ENCODE measurements at places on chromosomes 6 and 20. TPM values are rescaled to one million over a fixed set of nuclear protein-coding genes. Genes with fewer than 3 reads are reported as not detected.

The C6orf163 gene
- total RNA-seq: 0.88 TPM

The PROKR2 gene
- not detected for total RNA-seq

The CRISP3 gene
- total RNA-seq: not detected

The COX4I2 gene
- not detected for total RNA-seq

The APOBEC2 gene
- not detected for total RNA-seq

The KCNK5 gene
- total RNA-seq: not detected

The HTR1E gene
- not detected for total RNA-seq

The CST7 gene
- total RNA-seq: not detected

DNA sequence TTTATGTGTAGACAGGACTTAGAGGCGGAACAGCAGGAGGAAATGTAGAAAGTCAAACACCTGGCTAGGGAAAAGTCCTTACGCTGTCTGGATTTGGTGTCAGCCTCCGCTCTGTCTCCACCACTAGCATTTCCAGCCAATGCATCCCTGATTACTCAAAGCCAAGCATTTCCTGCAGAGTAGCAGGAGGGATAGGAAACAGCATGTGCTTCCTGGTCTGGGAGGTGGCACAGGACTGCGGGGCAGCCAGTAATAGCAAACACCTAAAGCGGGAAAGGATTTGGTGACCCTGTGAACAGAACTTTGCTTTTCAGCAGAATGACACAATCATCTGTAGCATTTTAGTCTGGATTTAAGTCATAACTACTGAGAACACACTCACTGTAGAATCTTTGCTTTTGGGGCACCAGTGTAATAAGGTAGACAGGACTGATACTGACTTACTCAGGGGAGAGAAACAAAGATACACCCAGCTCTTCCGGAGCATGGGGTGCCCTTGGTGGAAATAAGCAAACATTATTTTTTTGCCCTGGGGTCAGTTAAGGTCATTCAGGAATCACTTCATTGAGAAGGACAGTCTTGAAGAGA is 133.3 kb upstream of the AHI1 start:
- no peaks in the 10 kb centered on the region for H3K4me1 ChIP-seq
- no peak for DNase-seq
- no peak overlapping the region for H3K27ac ChIP-seq
- no peaks in the 10 kb centered on the region for H3K36me3 ChIP-seq

GRCh38 chr20:17617212-17617867 is 47.5 kb downstream of the DSTN start:
- DNase-seq: peak; percentile 57
- no peak overlapping the region for H3K4me3 ChIP-seq
- no peaks in the 10 kb centered on the region for H3K27me3 ChIP-seq

DNA sequence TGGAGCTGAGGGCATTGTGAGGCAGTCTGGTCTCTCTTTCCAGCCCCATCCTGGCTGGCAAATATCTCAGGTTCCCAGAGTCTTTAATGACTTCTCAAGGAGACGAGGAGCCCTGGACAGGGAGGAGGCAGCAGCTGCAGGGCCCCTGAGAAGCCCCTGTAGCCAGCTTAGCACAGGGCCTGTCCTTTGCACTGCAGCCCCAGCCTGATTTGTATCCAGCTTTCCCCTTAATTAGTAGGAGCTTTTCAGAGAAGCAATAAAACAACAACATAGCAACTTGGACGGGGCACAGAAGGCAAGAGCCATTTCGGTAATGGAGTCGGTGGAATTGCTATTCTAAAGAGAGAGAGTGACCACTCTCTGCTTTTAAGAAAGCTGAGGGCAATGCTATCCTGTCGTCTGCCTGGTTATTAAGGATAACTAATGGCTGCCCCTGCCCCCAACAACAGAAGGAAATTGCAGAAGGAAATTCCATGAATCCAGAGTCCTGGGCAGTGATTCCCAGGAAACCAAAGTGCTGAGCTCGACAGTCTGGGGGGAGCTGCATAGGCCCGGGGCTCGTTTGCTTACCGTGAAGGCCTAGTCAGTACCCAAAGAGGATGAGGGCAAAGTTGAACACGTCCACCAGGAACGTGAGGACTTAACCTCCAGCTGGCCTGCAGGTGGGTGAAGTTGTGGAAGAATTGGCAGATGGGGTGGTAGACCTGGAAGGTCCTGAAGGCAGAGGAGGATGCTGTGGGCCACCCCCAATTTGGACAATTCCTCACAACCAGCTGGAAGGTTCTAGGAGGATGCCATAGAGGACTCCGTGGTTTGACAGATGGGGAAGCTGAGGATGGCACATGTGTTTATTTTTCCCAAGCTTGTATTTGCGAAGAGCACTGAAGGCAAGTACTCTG is 50.3 kb downstream of the NPEPL1 start:
- DNase-seq: no peak
- no peaks in the 10 kb centered on the region for H3K4me1 ChIP-seq
- no peak overlapping the region for H3K27ac ChIP-seq
- H3K4me3 ChIP-seq: no peak overlapping the region
- peaks cover 11% of the 10 kb centered on the region for H3K27me3 ChIP-seq

GRCh38 chr20:2866236-2866635 is 7.0 kb upstream of the PTPRA start:
- H3K27me3 ChIP-seq: no peaks in the 10 kb centered on the region
- DNase-seq: no peak
- H3K27ac ChIP-seq: no peak overlapping the region
- H3K4me3 ChIP-seq: no peak overlapping the region
- H3K36me3 ChIP-seq: peaks cover 14% of the 10 kb centered on the region

DNA sequence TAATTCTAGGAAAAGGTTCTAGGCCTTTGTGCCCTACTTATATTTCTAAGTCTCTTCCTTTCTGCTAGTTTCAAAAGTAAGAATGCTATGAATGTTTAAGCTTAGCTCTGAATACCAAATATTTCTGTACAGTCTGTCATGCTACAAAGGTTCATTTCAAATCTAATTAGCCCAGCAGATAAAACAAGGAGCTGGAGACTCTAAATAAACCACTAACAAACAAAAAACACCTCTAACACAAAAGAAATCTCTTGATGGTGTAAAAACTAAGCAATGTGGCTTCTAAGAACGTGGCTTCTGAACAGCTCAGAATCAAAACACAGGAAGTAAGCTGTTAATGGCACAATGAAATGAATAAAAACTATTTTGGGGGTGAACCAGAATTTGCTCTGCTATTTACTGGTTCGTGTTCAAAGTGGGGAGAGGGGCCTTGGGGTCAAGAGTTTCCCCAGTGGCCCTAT is 198.3 kb downstream of the BCAS1 start:
- H3K4me3 ChIP-seq: no peak overlapping the region
- H3K36me3 ChIP-seq: no peaks in the 10 kb centered on the region
- peak overlapping the region; percentile 64 for H3K27ac ChIP-seq

DNA sequence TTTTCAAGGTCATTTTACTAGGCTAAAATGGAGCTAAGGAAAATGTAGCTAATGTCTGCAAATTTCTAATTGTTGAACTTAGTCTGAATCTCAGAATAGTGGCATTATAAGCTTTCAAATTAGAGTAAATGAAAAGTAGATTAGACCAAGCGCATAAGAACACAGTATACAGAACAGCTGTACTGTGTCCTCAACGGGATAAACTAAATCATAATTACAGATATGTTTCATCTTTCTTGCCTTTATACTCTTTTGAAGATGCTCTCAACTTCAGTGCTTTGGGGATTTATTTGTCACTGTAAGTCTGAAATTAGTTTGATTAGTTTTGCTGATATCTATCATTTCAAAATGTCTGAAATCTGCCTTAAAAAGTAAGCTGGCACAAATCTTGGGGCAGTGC is 305.4 kb downstream of the LAMA2 start:
- peaks cover 24% of the 10 kb centered on the region for H3K4me1 ChIP-seq
- no peaks in the 10 kb centered on the region for H3K27me3 ChIP-seq
- no peak for DNase-seq
- no peaks in the 10 kb centered on the region for H3K36me3 ChIP-seq
- no peak overlapping the region for H3K27ac ChIP-seq
- H3K4me3 ChIP-seq: no peak overlapping the region

GRCh38 chr6:150116200-150116800 is 26.5 kb upstream of the PPP1R14C start:
- no peaks in the 10 kb centered on the region for H3K4me1 ChIP-seq
- DNase-seq: no peak
- H3K27me3 ChIP-seq: no peaks in the 10 kb centered on the region
- H3K4me3 ChIP-seq: no peak overlapping the region
- no peaks in the 10 kb centered on the region for H3K36me3 ChIP-seq
- H3K27ac ChIP-seq: no peak overlapping the region

DNA sequence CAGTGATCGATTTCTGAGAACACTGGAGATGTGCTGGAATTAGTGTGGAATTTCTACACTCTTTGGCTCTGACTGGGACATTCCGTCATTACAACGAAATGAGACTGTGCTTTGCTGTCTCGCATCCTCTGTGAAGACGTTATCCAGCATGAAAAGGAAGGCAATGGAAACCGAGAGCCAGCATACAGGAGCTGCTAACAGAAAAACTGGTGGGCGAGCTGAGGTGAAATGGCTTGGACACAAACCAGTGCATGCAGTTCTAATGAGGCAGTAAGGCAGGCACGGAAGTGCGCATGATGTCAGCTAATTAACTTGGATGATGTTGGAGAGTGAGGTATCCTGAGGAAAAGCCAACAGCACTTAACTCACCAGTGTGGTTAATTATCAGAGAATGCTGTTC is 202.8 kb upstream of the AGPAT4 start:
- DNase-seq: no peak
- no peaks in the 10 kb centered on the region for H3K36me3 ChIP-seq
- H3K27ac ChIP-seq: no peak overlapping the region
- no peaks in the 10 kb centered on the region for H3K27me3 ChIP-seq
- H3K4me3 ChIP-seq: no peak overlapping the region
- no peaks in the 10 kb centered on the region for H3K4me1 ChIP-seq

- H3K36me3 ChIP-seq: peaks cover 4% of the 10 kb centered on the region
- peaks cover 14% of the 10 kb centered on the region for H3K4me1 ChIP-seq
- no peak overlapping the region for H3K27ac ChIP-seq
- H3K4me3 ChIP-seq: no peak overlapping the region
- 0 out of 2 replicates have a peak, but pooled peaks cover 4% of the 10 kb centered on the region for H3K27me3 ChIP-seq
Measured at GRCh38 chr6:29924731-29925130, 17.6 kb upstream of the HLA-A start.

DNA sequence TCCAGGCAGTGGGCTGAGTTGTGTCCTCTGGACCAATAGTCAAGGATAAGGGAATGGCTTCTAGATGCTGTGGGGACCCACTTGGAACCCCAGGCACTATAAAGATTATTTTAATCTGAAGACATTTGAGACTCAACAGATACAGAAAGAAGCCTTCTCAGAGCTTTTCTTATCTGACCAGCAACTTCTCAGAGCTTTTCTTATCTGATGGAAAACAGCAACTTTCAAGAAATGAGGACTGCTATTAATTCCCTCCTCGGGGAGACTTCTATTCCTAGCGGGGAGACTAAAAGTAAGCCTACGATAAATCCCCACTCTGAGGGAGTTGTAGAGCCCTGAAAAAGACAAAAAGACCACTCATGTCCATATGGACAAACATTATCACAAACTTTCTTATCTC is 160.5 kb downstream of the RNASET2 start:
- H3K36me3 ChIP-seq: no peaks in the 10 kb centered on the region
- H3K4me1 ChIP-seq: no peaks in the 10 kb centered on the region
- 0 out of 2 replicates have a peak, but pooled peaks cover 5% of the 10 kb centered on the region for H3K27me3 ChIP-seq
- H3K4me3 ChIP-seq: no peak overlapping the region

DNA sequence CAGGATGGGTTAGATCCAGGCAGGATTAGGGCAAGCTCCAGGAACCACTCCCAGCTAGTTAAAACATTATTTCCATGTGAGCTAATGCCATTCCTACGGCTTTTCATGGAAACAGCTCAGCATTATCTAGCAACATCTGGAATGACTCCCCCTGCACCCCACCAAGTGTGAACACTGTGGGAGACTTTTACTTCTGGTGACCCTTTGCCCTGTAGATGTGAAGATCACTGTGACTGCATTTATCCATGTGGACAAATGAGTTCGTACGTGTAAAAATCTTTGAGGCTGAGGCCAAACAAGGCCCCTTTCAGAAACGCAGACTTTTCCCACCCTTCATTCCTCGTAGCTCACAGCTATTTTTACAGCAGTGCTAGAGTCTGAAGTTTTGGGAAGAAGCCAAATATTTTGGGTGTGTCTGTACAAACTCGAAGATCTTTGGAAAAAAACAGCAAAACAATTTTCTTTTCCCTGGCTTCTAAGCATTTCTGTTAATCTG is 221.8 kb upstream of the SOX4 start:
- no peak for DNase-seq
- peaks cover 9% of the 10 kb centered on the region for H3K4me1 ChIP-seq
- no peaks in the 10 kb centered on the region for H3K27me3 ChIP-seq
- no peak overlapping the region for H3K27ac ChIP-seq
- no peaks in the 10 kb centered on the region for H3K36me3 ChIP-seq

- no peak overlapping the region for H3K27ac ChIP-seq
- no peak for DNase-seq
- no peaks in the 10 kb centered on the region for H3K4me1 ChIP-seq
- H3K36me3 ChIP-seq: no peaks in the 10 kb centered on the region
- H3K4me3 ChIP-seq: no peak overlapping the region
- no peaks in the 10 kb centered on the region for H3K27me3 ChIP-seq
Measured at GRCh38 chr20:14881518-14881917, 544.1 kb upstream of the FLRT3 start.

DNA sequence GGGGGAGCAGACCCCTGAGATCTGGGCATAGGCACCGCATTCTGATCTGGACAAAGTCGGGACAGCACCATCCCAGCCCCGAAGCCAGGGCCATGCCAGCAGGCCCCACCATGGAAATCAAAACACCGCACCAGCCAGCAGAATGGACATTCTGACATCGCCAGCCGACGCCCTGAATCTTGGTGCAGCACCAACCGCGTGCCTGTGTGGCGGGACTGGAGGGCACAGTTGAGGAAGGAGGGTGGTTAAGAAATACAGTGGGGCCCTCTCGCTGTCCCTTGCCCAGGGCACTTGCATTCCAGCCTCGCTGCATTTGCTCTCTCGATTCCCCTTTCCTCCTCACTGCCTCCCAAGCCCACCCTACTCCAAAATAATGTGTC is 2.0 kb downstream of the NNAT start:
- H3K27ac ChIP-seq: no peak overlapping the region
- peaks cover 59% of the 10 kb centered on the region for H3K4me1 ChIP-seq
- no peak for DNase-seq
- no peak overlapping the region for H3K4me3 ChIP-seq
- peaks cover 62% of the 10 kb centered on the region for H3K36me3 ChIP-seq

GRCh38 chr20:6940048-6940447 is 172.6 kb downstream of the BMP2 start:
- H3K27me3 ChIP-seq: no peaks in the 10 kb centered on the region
- H3K36me3 ChIP-seq: no peaks in the 10 kb centered on the region
- DNase-seq: no peak
- H3K4me3 ChIP-seq: no peak overlapping the region
- H3K27ac ChIP-seq: no peak overlapping the region

DNA sequence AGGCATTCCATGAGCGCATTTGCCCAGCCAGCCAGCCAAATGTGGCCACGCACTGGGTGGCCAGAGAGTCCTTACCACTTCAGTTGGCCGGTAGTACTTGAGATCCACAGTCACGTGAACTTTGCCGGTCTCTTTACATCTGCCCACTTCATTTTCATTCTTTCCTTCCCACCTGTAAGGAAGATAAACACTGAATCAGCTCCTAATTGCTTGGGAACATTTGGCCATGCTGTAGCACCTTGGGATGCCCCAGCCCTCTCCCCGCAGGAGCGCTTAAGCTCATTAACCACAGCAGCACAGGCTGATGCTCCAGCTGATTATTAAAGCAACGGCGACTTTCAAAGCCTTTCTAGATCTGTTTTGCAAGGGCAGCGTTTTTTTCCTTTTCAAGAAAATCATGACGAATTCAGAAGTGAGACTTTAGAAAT is 116.6 kb downstream of the FOXC1 start:
- H3K27ac ChIP-seq: no peak overlapping the region
- no peak for DNase-seq
- H3K4me3 ChIP-seq: no peak overlapping the region
- H3K27me3 ChIP-seq: no peaks in the 10 kb centered on the region
